GM04504 (cell line): ENCODE measurements at places on chromosomes 4 and X.

DNA sequence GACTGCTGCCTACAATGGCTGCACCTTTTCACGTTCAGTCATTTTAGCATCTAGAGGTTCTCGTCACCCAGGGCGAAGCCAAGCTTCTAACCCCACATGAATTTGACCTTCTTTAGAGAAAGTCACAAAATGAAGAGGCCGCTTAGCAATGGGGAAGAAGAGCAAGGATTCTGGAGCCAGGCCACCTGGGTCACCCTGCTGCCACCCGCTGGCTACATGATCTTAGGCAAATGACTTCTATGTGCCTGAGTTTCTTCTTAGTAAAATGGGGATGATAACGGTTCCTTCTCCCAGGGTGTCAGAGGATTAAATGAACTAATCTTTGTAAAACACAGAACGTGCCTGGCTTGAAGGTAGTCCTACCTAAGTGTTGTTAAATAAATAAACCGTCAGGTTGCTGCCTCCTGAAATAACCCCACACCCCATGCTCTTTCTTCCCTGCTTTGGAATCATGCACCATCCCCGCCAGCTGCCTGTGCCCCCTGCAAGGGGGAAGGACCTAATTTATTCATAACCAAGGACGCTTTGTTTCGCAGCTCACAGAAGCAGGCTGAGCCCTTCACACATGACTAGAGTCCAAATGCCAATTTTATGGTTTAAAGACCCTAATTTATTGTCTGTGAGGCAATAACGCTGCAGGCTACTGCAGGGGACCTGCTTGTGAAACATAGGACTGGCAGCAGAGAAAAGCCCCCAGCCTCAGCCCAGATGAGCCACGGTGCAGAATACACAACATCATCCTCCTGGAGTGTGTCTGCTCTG, 28.6 kb upstream of the NSG1 start:
- DNase-seq = no peak

DNA sequence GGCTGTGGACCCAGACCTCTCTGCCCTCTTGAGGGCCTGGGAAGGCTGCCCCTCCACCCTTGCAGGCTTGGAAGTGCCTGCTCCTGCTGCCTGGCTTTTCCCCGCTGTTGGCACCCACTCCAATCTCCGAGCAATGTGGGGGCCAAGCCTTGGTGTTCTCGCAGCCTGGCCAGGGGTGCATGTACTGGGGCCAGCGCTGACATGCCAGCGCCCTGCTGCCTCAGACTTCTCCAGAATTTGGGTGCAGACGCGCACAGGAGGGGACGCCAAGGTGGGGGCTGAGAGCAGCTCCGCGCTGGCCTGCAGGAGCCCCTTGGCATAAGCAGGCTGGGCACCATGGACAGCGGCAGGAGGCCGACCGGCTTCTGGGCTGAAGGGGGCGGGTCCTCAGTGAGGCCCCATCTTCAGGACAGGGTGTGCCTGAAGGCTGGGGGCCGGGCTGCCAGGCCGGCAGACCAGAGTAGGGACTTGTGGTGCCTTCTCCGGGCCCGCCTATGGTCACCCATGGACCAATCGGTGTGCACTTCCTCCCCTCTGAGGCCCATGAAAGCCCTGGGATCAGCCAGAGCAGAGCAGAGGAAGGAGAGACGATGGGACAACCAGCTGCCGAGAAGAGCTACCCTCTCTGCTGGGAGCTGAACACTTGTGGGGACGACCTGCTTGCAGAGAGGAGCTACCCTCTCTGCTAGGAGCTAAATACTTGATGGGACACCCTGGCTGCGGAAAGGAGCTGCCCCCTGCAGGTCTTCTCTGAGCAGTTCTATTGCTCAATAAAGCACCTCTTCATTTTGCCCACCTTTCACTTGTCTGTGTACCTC, 118.3 kb downstream of the DNAAF6 start:
- no peak for DNase-seq

- peak; percentile 51 for DNase-seq
Observed at GRCh38 chr4:10006231-10006600, 15.1 kb downstream of the SLC2A9 start.

DNA sequence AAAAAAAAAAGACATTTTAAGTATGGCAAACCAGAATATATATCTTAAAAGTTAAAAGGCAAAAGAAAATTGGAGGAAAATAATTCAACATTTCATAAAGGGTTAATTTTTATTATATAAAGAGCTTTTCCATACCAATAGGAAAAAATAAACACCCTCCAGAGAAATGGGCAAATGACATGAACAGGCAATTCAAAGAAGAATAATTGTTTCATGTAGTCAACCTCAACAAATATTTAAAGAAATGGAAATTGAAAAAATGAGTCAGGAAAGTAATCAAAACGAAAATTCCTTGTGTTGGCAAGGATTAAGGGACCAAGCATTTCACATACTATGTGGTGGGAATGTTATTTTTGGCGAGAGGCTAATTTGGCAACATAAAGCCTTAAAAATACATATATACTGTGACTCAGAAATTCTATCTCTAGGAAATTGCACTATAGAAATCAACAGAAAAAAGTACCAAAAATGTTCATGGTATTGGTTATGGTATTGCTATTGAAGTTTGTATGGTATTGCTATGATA, 87.6 kb downstream of the HAUS3 start:
- DNase-seq = no peak

DNA sequence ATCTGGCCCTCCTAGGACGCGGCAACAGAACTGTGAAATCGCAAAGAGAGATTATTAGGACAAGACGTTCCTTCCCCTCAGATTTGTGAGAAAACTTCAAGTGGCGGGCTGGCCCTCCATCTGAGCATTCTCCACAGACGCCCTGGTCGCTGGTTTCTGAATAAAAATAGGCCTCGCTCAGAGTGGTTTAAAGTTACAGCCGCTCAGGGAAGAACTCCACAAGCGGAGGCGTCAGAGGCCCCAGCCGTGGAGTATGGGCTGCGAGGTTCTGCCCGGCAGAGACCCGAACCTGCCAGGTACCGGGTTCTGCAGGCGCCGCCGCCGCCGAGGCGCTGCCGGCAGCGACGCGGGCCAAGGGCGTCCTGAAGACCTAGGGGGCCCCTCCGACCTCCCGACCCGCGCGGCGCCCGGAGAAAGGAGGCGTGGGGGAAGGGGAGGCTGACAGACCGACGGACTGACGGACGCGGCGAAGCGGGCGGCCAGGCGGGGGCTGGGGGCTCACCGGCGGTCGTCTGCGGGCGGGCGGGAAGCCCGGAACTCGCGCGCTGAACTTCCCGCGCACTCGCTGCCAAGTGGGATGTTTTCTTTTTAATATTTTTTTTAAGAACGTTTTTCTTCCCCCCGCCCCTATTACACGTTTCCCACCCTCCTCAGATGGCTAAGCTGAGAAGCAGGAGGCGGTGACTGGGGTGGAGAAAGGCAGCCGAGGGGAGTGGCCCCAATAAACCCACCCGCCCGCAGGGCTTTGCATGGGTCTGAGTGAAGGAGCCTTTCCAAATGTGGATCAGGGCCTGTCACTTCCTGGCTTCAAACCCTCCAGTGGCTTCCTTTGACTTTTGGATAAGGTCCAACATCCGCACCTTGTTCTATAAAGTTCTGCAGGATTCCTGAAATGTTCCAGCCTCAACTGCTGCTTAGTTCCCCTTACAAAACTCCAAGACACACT, at the start of gene PABPC4L:
PABPC4L (minus strand) TSS at position 574 of the 946 bp plus-strand sequence. CDS start 770 bp downstream, outside the sequence.
- peak; percentile 50 for DNase-seq

DNA sequence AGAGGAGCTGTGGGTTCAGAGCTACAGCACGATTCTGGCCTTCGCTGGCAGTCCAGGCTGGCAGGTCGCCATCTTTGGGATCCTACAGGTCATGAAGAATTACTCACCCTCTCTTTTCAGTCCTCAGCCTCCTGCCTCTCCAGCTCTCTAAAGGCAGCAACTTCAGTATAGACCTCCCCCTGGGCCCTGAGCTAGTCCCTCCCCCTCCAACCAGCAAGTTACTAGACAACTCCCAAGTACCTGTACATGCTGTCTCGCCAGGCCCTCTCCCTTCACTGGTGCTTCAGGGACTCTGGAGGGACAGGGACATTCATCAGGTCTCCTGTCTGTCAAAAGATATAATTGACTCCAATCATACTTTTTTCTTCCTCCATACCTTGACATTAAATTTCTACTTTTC, at the start of gene GPR119:
GPR119 (minus strand) TSS at position 155 of the 400 bp plus-strand sequence. CDS start 227 bp downstream, outside the sequence.
- DNase-seq = no peak
